Caudate nucleus (tissue), 63 donors: ENCODE measurements at places on chromosomes 4 and X.

GRCh38 chr4:77852892-77853495, 9.6 kb upstream of the MRPL1 start:
- no peak for DNase-seq

- no peak for DNase-seq
These were observed 764 bp downstream of the PDGFRA start for GRCh38 chr4:54229631-54230483.

DNA sequence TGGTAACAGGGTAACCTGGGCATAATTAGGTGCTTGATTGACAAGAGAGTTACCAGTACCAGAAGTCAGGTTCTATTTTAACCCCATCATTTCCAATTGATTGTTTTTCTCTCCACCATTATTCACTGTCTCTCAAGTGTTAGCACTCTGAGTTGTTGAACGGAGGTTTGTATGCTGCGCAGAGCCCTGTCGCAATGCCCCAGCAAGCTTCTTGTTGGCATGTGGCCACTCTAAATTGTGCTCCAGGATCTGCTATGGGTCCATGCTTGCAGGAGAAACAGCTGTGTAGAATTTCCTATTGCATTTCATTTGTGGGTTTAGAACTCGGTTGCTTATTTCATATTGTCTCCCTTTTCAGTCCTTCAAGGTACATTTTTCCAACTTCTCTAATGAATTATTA, 98.2 kb downstream of the KLHL8 start:
- DNase-seq = no peak

DNA sequence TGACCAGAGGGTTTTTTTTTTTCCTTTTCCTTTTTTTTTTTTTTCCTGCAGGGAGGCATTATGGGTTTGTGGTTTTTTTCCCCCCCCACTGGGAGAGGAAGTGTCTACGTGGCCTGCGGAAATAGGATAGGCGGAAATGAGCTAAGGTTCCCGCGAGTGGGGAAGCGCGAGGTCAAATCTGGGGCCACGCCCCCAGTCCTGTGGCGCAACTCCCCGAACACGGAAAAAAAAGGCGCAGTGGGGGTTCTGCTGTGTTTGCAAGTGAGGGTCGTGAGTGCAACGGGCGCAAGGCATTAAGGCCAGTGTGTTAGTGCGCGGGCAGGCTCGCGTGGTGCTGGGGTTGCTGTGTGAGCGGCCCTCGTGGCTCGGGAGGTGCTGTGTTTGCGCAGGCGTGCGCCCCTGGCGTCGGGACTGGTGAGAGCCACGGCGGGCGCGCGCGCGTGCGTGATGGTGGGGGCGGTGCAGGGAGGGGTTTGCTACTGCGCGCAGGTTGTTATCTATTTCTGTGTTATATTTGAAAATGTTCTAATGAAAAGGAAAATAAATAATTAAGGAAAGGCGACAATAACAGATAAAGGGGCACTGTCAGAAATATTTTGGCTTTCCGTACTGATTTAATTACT, 685 bp upstream of the MORF4L2 start:
- peak; percentile 70 for DNase-seq

DNA sequence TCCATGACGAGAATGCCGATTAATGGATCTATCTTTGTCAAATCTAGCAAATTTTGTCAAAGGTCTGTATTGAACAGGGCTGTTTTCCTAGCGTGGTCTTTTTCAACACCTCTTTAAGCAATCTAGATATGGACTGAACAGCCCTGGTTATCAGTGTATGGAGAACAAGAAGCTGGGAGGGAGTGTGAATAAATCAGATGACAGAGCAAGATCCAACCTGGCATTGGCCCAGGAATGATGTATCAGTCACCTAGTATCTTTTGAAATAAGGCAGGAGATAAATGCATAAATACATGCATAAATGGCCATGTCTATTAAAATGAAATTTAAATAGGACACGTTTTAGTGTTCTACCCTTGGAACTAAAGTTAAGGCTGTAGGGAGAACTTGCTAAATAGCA, 15.7 kb upstream of the AP1S2 start:
- DNase-seq = no peak

GRCh38 chr4:71586087-71586763, 197.7 kb downstream of the GC start:
- DNase-seq = no peak

- DNase-seq = no peak
These were observed 7.7 kb downstream of the HAND2 start for GRCh38 chr4:173522160-173522950.

- no peak for DNase-seq
These were observed 1460.8 kb downstream of the RAPGEF2 start for GRCh38 chr4:160563552-160564282.

DNA sequence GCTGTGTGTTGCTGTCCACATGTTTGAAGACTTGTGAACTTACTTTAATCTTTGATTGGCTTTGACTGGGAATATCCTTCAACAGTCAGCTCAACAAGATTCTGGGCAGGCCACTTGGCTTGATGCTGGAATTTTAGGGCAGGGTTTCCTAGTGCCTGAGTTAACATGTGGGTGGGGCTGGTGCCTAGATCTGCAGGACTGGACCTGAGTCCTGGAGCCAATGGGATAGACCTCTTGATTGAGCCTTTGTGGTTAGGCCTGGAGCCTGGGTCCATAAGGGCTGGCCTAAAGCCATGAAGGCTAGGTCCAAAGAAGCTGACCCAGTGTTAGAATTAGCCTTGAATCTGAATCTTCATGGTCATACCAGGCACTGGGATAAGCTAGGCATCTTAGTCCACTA, 757.1 kb upstream of the ADGRL3 start:
- DNase-seq = no peak

GRCh38 chrX:17818726-17819125, 42.4 kb downstream of the RAI2 start:
- no peak for DNase-seq

DNA sequence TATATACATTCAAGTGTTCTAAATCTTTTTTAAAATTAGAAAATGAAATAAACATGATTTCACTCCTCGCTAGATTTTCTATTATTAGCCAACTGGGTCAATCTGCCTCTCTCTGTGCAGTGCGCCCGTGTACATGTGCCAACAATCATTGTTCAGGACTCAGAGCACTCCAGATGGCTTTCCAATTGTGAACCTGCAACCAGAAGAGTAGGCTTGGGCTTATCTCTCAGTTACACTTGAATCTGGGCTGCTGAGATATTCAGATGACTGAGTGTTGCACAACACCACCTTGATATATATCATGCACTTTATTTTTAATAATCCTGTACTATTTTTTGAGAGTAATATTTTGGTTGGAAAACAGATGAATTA, 184.0 kb upstream of the FSTL5 start:
- DNase-seq = no peak

DNA sequence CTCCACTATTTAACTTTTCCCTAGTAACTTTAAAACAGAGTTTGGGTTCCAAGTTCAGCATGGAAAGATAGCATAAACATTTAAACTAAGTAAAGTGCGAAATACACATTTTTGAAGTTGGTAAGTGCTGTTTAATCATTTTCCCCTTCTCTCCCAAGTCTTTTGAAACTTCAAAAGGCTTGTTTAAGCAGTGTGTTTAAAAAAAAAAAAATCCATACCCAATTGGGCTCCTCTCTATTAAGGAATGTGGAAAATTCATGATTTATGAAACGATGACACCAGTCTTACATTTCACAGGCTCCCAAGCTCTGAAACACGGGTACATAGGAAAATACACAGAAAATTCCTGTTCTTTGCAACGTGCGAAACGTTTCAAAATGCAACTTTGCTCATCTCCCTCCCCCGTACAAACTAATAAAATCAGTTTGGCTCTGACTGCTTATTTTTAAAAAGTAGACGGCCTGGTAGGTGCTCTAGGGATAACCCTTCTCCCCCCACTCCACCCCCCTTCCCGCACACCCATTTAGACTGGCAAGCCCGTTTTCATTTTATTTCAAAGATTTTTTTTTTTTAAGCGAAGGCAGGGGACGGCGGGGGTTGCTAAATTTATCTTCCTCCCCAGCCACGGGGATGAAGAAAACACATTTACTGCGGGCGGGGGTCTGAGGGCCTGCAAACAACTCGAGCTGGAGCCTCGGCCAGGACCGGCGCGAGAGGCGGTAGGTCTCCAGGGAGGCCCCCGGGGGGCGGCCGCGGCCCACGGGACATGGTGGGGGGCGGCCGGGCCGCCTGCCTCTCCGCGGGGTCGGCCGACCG, 786 bp upstream of the ZFX start:
- DNase-seq = peak; percentile 26

- no peak for DNase-seq
These were observed 10.9 kb downstream of the AFAP1 start for GRCh38 chr4:7928711-7929110.

GRCh38 chr4:186918466-186918865, 194.8 kb upstream of the FAT1 start:
- DNase-seq = no peak

- DNase-seq = no peak
These were observed 193.2 kb downstream of the COMMD8 start for GRCh38 chr4:47270201-47270888.

- DNase-seq = no peak
These were observed 295.4 kb upstream of the KLF3 start for GRCh38 chr4:38368613-38369012.

DNA sequence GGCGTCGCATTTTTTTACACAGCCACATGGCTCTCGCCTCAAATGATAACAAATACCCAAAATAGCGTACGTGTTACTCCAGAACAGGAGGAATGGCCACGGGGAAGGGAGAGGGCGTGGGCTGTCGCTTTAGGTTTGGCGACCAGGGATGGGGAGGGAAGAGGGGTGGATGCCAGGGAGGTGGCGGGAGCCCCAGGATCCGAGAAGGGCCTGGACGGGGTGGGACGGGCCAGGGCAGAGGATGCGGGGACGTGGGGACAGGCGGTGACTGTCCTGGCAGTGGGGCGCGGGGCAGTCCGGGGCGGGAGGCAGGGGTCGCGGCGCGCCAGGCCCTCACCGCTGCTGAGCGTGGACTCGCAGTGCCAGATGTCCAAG, 631 bp downstream of the TMEM47 start:
- no peak for DNase-seq

DNA sequence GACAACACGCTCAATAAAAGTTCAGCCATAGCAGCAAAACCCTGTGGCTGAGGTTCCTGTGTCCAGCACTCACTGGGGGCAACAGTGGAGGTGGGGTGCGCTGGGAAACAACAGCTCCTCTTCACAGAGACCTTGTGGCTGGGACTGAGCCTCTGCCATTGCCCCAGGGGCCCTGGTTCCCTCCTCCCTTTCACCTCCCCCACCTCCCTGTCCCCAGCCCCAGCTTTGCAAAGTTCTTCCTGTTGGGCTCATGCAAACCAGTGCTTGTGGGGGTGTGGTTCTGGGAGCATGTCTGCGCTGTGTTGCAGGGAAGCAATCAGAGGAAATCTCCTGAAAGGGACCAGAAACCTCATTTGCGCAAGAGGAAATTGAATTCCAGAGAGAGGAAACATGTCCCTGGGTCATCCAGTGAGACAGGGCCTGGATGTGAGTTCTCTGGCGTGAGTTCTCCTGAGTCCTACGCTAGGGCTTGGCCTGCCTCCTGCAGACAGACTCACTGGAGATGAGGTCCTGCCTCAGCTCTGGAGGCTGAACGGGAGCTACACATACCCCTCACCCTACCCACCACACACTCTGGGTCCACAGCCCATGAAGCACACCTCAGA, 7.4 kb downstream of the FATE1 start:
- no peak for DNase-seq

- no peak for DNase-seq
These were observed at the start of gene LGI2 for GRCh38 chr4:25030277-25031076. Gene LGI2, minus strand, starts transcription at chr4:25030946. Its CDS starts 253 bp downstream, at chr4:25030693.

DNA sequence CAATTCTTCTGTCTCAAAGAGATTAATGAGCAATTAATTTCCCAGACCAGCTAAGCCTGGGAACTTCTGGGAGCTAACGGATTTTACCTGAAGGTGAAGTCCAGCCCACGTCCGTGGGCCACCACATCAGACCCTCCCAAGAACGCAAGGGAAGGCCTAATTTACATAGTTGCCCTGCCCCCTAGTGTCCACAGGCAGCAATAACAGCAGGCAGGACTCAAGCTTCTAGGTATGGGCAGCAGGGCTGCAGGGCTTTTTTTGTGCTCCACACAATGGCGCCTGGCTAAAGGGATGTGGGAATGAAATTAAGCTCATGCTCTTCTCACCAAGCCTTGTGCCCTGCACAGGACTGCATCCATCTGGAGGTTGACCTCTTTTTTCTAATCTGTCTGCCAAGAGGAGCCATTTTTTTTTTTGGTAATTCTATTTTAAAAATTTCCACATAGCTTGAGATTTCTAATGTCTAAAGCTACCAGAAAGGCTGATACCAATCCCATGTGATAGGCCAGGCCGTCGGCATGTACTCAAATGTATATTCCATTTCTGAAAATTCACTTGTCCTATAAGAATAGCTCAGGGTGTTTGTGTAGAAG, 111.9 kb upstream of the TMEM164 start:
- DNase-seq = no peak

DNA sequence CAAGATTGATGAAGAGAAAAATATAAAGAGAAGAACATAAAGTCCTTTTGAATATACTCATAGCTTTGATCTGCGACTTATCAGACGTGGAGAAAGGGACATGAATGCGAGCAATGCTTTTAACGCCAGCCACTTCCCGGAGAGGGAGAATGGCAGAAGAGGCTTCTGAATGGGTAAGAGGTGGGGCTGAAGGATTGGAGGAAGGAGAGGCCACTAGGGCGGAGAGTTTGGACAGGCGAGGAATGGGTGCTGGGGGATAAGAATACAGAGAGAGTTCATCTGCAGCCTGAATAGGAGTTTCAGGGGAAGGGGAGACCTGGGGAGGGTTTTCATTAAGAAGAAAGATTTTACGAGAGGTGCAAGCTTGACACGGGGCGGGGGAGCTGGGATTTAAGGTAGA, 2534.9 kb downstream of the PCDH7 start:
- DNase-seq = no peak

DNA sequence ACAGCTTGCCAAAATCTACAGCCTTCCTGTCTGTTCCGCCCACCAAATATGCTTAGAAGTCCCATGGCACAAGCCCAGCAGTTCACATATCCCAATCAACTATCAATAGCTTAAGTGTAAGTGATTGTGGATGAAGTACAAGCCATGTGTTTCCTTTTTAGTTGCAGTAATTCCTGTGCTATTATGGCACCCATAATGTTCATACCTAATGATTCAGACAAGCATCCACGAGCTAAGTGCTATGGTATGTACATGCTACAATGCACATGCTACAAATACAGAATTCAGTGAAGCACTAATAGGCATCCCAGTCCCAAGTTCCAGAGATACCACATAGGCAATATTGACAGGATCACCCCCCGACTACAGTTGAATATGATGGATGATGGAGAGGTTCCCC, 94.5 kb downstream of the PCDH19 start:
- DNase-seq = no peak

DNA sequence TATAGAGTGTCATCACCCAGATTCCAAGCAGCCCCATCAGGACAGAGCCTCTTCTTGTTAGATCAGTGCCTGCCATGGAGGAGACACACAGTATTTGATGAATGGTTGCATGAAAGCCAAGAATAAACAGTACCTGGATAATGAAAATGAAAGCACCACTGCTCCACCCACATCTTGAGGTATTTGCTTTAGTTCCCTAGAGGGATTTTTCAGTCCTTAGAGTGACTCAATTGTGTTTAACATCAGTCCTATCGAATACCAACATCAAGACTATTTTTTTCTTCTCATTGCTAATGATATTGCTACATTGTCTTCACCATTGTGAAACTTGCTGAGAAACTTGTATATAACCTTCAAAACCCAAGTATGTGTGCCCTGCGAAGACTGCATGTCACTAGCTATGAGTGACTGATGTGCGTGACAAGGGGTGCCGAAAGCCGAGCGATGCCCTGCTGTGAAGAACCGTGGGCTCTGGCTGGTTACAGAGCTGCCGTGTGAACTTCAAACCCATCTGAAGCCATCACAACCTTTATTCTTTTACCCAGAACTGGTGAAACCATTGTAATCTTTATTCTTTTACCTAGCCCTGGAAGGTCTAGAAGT, 211.3 kb upstream of the FAT1 start:
- no peak for DNase-seq
